ENCODE measurements at places on chromosomes 3 and 15.

DNA sequence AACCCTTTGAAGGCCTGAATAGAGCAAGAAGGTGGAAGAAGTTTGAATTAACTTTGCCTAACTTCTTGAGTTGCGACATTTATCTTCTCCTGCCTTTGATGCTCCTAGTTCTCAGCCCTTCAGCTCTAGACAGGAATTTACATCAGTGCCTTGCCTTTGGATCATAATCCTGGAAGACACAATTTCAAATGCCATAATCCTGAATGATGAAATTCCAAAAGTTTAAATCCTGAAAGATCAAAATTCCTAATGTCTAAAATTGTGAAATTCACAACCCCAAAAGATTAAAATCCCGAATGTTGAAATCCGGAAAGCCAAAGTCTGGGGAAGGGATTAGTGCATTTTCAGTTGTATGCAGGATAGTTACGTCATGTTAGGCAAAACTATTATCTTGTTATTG lies 166.6 kb upstream of the PDZRN3 start:
- no peak for DNase-seq

GRCh38 chr3:123140550-123140949 lies 61.2 kb upstream of the SEC22A start:
- DNase-seq = no peak

DNA sequence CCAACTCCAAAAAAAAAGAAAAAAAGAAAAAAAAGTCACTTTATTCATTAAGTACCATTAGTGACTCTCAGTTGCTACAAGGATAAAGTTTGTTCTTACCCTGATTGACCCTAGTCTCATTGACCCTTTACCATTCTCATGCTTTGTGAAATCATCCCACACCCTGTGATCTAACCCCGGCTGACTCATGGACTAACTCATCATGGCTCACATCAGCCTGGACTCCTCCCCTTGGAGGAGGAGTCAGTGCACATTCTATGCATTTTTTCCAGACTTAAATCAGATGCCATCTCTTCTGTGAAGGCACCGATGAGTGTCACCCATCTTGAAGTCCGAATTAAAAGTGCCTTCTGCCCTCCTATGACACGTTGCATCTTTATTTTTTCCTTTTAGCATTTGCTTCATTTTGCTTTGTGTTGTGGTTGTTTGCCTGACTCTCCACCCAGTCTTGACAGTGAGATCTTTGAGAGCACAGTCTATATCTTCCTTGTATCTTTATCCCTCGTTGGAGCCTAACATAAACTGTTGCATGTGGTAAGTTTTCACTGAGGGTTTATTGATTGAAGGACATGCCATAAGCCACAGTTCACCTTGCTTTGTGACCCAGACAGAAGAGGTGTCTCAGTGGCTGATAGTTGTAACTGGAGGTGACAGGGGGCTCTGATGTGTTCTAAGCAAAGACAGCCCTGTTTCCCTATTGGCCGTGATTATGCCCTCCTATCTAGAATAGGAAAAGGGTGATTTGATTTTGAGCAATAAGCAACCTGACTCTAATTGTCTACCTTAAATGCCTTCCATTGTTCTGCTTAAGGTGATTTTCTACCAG lies 72.1 kb downstream of the IL1RAP start:
- peak; percentile 44 for DNase-seq

DNA sequence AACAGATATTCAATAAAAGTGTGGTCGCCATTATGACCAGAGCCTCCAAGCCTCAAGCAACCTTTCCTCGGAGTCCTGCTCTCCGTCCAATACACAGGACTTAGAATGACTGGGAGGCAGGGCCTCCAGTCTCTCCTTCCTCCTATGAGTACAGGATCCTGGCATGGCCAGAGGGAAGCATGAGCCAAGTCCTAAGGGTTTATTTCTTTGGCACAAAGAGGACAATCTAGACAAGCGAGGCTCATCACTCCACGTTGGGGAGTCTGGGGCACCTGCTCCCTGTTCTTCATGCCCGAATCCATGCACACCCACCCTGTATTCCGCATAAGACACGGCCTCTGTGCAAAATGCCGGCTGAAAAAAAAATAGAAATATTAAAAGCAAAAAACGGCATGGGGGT lies 6.8 kb downstream of the PRRT3 start:
- DNase-seq = no peak

- no peak for DNase-seq
Observed at GRCh38 chr3:146637871-146638270, 32.7 kb upstream of the PLSCR5 start.

DNA sequence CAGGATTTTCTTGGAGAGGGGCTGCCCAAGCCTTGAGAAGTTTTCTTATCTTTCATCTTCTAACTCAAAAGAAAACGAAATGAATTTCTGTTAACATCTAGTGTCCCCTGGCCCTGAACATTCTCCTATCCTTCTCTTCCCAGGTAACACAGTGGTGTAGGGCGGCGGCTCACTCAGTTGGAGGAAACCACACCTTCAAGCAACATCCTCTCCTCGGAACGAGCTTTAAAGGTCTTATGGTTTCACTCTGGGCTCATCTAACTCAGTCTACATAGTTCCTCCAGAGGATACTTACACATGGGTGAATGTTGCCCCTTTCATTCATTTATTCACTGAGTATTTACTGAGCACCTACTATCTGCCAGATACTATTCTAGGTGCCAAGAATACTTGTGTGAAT lies 31.0 kb upstream of the KLHL6 start:
- no peak for DNase-seq

GRCh38 chr3:188212308-188212969 lies 58.5 kb downstream of the LPP start:
- no peak for DNase-seq

DNA sequence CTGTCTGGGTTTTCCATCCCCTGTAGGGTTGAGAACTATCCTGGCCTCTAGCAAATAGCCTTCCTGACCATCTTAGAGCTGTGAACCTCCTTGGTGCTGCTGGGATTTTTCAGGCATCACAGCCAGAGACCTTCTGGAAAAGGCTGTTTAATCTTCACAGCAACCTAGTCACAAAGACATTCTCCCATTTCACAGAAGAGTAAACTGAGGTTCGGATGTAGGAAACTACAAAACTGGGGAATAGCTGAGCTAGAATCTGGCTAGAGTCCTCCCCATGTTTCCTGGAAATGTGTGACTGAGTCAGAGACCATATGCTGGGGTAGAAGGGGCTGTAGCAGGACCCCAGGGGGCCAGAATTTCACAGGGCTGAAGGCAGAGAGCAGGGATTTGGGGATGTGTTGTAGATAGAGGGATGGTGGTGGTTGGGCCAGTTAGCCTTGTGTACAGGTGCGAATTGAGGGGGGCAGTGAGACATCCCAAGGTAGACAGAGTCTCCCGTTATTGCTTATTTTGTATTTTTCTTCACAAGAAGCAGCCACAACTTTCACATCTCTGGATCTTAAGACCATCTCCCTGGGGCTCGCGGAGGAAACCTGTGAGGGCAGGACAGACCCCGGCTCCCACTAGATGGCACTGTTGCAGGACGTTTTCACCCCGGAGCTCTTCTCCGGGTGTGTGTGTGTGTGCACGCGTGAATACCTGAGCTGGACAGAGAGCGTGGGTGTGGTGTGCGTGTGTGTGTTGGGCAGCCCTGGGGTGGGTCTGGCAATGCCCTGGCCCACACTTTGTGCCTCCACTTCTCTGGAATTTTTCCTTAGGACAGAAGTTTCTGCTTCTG lies 66.9 kb upstream of the PRR23C start:
- DNase-seq = peak; percentile 55

DNA sequence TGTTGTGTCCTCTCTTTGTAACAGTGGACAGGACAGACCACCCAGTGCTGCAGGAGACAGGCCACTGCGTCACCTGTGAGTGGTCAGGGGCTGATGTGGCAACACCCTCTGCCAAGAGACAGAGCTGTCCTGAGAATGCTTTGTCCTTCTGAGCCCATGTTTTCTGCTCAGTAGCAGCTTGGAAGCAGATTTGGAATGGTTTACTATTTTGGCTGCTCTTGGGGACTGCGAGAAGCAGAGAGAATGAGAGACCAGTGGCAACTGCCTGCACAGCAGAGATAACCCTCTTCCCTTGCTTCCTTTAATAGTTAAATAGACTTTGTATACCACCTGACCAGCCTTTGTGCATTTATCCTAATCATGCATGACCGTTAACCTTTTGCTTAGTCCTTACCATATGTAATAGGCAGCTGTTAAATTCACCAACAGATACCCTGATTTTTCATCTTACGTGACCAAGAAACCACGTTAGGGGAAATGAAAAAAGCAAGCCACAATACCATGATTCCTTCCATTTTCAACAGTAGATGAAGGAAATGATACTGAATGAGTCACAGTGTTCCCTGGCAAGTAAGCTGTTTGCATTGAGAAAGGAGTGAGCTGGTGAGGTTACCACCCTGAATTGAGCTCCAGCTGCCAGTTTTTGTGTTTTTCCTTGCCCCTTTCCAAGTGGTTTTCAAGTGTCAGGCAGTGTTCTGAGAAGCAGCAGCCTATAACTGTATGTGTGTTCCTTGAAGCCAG lies 35.5 kb downstream of the B3GALNT1 start:
- DNase-seq = no peak

DNA sequence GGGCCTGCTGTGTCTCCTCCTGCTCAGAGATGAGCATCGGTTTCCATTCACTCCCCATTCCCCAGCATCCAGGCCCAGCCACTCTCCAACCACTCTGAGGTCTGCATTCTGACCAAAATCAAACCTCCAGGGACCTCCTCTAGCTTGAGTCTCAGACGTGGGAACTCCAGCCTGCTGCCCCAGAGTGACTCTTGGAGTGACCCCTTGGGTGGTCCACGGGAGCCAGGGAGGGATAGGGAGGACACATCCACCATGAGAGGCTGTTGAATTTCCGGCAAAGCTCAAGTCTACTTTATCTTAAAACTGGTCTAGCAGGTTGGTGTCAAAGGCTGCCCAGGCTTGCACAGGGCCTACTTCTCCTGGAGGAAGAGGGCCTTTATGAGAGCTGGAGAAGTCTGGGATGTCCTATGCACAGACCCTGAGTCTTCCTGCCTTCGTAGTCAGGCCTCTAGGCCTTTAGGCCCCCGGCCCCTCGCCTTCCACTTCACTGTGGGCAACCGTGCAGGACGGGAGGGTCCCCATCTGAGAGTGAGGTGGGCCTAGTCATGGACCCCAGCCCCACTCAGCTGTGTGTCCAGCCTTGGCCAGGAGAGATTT lies 8.9 kb downstream of the CISH start:
- no peak for DNase-seq

DNA sequence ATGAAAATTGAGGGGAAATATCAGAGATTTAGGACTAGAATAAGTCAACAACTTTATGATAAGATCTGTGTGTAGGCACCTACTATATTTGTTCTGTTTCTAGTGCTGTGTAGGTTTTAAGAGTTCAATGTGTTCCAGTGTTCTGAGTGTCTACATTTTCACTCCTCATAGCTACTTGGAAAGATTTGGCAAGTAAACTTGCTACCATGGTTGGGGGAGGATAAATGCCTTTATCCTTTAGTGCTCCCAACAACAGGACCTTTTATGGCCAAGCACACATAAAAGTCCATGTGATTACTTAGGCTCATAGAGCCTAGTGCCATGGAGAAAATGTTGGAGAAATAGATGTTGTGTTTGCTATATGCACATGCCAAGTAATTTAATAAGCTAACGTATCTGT lies 64.0 kb downstream of the LYSMD4 start:
- no peak for DNase-seq

GRCh38 chr15:74636984-74637383 lies 21.3 kb downstream of the CLK3 start:
- no peak for DNase-seq

- DNase-seq = no peak
Observed at GRCh38 chr15:41928637-41929620, 35.1 kb upstream of the SPTBN5 start.

GRCh38 chr3:12347301-12347700 lies 58.4 kb downstream of the PPARG start:
- no peak for DNase-seq

- DNase-seq = no peak
Observed at GRCh38 chr3:195893044-195893395, 15.3 kb downstream of the TNK2 start.

DNA sequence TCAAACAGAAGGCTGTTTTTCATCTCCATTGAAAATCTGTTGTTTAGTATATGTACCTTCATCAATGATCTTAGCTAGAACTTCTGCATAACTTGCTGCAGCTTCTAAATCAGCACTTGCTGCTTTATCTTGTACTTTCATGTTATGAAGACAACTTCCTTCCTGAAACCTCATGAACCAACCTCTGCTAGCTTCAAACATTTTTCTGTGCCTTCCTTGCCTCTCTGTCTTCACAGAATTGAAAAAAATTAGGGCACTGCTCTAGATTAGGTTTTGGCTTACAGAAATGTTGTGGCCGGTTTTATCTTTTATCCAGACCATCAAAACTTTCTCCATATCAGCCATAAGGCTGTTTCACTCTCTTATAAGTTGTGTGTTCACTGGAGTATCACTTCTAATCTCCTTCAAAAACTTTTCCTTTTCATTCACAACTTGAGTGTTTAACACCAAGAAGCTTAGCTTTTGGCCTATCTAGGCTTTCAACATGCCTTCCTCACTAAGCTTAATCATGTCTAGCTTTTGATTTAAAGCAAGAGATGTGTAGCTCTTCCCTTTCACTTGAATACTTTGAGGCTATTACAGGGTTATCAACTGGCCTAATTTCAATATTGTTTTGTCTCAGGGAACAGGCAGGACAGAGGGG lies 78.6 kb downstream of the IGSF11 start:
- no peak for DNase-seq

DNA sequence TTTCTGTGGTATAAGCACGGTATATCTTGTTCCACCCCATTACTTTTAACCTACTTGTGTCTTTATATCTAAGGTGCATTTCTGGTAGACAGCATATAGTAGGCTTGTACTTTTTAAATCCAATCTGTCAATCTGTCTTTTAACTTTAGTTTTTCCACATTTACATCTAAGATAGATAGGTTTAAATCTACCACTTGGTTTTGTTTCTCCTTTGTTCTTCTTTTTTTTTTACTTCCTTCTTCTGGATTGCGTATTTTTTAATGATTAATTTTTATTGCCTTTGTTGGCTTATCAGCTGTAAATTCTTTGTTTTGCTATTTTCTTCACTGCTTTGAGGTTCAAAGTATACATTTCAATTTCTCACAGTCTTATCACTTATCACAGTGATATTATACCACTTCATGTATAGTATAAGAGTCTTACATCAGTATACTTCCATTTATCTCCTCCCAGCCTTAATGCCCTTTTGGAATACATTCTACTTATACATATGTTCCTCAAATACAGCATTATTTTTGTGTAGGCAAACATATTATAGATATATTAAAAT lies 31.0 kb downstream of the IQCB1 start:
- no peak for DNase-seq

GRCh38 chr3:69389520-69390248 lies 3.8 kb upstream of the FRMD4B start:
- no peak for DNase-seq

- DNase-seq = no peak
Observed at GRCh38 chr3:157058392-157059071, 101.4 kb downstream of the CCNL1 start.

GRCh38 chr3:196694941-196695848 lies 16.9 kb downstream of the CEP19 start:
- DNase-seq = no peak
